Ureter (tissue), 1 donor: ENCODE measurements at places on chromosomes 16 and 17. TPM values are rescaled to one million over a fixed set of nuclear protein-coding genes. Genes with fewer than 3 reads are reported as not detected.

The RBFOX1 gene
- 4.0 TPM for total RNA-seq

DNA sequence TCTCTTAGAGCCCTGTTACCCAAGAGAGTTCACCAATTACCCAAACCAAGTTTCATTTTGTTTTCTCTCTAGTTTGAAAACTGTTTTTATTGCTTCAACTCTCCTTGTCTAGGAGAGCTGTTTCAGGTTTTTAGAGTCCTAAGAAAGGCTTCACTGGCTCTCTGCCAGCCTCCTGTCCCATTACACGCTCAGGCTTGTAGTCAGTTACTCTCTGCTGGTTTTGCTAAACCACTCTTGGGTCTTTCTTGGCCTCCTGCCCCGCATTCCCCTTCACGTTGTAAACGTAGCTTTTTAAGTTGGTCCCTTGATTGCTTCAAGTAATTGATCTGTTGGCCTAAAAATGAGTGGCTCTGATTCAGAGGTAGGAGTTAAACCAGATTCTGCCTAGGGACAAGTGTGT is 529.1 kb downstream of the MAF start:
- peak; percentile 57 for DNase-seq

DNA sequence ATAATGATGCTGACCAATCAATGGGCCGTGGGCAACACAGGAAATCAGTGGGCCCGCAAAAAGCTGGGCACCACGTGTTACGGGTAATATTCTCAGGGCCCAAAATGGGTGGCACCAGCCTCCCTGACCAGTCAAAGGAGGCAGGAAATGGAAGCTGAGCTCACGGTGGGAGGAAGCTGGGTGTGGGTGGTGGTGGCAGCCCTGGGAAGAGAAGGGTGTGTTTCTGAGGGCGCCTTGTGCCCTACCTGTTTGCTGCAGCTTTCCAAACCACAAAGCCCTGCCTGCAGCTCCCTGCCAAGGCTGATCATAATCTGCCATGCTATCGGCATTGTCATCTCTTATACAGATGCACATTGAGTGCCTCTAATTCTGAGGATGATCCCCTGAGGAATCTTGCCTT is 457.9 kb downstream of the SLC39A11 start:
- peak; percentile 53 for DNase-seq

The OR4D2 gene
- not detected for total RNA-seq

GRCh38 chr17:40501499-40501911 is at the start of gene TNS4:
TSS of gene TNS4 (minus strand) at chr17:40501623. CDS start at chr17:40496425, 5,198 bp downstream.
- DNase-seq, result peak; percentile 85

The ENKD1 gene
- total RNA-seq, result 18.0 TPM

The RAPGEFL1 gene
- 138 TPM for total RNA-seq
